Sigmoid colon (tissue), 7 donors: ENCODE measurements at places on chromosomes 6 and 20. TPM values are rescaled to one million over a fixed set of nuclear protein-coding genes. Genes with fewer than 3 reads are reported as not detected.

DNA sequence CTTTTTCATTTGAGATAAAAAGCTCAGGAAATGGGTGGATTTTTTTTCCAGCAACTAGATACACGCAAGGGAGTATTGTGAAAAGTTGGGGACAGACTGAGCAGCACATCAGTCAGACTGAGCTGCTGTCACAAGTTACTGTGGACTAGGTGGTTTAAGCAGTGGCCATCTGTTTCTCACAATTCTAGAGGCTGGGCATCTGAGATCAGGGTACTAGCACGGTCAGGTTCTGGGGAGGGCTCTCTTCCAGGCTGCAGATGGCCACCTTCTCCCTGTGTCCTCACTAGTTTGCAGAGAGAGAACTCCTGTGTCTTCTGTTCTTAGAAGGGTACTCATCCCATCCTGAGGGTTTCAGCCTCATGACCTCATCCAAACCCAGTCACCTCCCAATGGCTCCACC, 178.3 kb downstream of the SYNDIG1 start:
- peak; percentile 8 for DNase-seq

DNA sequence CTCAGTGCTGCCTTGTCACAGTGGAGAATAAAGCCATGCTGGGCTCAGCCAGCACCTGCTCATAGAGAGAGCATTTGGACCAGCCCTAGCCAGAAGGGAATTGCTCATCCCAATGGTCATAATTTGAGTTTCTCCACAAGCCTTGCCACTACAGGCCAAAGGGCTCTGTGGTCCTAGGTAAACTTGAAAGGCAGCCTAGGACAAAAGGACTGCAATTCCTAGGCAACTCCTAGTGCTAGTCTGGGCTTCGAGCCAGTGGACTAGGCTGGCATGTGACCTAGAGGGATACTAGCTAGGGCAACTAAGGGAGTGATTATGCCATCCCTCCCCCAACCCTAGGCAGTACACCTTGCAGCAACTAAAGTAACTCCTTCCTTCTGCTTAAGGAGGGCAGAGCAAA, 516.2 kb downstream of the BCKDHB start:
- DNase-seq = no peak

- DNase-seq = peak; percentile 46
Observed at GRCh38 chr6:168374051-168374502, 54.5 kb upstream of the DACT2 start.

DNA sequence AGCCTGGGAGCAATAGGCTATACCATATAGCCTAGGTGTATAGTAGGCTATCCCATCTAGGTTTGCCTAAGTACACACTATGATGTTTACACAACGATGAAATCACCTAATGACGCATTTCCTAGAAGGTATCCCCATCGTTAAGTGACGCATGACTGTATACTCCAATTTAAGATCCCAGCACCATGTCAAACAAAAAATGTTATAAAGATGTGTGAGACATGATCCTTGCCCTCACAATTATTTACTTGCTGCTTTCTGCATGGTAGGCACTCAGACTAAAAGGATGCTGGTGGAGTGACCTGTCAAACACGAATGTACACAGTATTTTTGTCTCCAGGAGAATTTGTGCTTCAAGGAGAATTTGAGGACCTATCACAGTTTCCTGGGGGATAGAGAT, 32.3 kb downstream of the SNAP25 start:
- no peak for DNase-seq

- no peak for DNase-seq
Observed at GRCh38 chr6:4797587-4797986, 21.4 kb downstream of the CDYL start.

DNA sequence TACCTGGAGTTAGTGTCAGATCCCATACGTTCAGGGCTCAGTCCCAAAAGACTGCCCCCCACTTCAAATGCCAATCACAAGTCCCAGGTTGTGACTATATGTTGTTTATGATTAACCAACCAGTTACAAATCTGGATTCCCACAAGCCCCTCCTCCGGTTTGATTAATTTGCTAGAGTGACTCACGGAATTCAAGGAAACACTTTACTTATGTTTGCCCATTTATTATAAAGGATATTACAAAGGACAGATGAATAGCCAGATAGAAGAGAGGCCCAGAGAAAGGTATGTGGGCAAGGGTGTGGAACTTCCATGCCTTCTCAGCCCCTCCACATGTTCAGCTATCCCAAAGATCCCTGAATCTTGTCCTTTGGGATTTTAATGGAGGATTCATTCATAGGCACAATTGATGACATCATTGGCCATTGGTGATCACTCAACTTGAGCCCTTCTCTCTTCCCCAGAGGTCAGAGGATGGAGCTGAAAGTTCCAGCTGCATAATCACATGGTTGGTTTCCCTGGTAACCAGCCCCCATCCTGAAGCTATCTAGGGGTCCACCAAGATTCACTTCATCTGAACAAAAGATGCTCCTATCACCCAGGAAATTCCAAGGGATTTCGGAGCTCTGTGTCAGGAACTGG, 2.0 kb downstream of the ECT2L start:
- DNase-seq = no peak

DNA sequence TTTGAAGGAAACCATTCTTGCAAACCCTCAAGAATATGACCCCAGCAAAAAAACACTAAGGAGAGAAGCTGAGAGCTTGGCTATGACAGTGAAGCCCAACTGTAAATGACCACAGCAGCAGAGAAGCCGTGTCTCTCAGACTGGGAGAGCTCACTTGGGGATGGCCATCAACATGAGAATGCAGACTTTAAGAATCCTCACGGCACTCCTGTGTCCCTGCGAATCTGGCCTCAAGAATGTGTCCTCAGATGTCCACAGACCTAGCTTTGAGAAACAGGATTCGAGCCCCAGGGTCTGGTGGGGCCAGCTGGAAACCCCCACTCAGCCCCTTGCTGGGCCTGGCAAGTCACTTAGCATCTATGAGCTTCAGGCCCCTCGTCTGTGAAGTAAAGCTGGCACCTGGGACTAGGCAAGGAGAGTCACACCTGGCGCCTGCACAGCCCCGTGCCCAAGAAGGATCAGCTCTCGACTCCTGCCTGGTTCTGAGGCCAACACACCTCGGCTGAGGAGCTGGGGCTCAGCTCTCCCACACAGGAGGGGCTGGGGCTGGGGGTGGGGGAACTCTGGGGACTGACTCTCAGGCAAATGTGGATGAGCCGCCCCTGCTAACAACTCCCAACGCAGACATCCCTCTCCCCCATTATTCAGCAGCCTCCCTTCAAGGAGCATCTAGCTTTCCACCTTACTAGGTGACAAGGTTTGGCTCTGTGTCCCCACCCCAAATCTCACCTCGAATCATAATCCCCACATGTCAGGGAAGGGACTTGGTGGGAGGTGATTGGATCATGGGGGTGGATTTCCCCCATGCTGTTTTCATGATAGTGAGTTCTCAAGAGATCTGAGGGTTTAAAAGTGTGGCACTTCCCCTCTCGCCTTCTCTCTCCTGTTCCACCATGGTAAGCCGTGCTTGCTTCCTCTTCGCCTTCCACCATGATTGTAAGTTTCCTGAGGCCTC, 97.7 kb downstream of the GRM4 start:
- DNase-seq = no peak

- no peak for DNase-seq
Observed at GRCh38 chr6:52364480-52365166, 2.7 kb downstream of the PAQR8 start.

- DNase-seq = no peak
Observed at GRCh38 chr6:43216200-43216599, 13.1 kb downstream of the DNPH1 start.

DNA sequence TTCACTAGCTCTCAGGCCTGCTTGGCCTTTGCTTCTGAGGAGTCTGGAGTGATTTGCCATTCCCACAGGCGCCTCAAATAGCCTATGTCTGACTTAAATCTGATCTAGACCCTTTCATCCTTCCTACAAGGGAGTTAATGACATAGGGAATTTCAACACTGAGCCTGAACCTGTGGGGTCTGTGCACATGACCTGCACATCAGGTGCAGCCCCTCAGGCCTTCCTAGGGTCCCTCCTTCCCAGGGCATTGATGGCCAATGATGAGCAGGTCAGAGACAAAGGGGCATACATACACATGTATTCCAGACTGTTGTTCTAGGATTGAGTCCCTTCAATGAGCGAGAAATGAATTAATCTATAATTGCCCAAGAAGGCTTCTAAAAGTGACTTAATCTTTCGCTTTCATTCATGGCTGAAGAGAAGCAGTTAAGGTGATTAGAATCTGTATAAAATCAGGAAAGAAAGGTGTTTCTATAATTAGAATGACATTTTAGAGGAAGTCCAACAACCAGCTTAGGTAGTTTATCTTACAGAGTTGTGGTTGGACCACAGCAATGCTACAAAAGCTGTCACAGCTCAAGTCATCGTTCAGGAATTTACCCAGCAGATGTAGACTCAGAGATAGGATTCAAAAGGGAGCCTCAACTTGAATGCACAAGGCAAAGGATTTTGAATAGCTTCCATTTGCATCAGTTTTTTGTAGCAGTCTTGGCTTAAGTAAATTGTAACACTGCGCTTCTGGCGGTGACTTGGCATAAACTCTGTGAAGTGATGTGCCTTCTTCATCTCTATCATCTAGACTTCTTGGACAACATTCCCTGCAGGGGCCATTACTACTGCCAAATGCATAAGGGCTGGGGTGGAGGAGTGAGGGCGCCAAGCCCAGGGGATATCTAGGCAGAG, 27.0 kb upstream of the TBC1D7 start:
- no peak for DNase-seq

GRCh38 chr6:52642368-52642767, 28.5 kb upstream of the TMEM14A start:
- no peak for DNase-seq

DNA sequence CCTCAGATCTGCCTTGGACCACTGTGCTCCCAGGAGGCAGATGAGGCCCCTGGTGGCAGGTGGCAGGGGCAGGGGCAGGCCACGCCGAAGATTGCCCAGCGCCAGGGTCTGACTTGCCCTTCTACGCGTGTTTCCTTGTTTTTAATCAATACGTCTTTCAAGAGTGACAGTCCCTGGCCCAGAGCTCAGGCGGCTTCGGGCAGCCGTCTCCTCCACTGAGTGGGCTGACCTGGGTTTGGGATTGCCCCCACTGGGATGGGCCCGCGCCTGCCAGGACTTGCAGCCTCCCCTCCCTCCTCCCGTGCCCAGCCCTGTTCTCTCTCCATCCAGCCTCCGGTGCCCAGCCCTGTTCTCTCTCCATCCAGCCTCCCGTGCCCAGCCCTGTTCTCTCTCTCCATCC, 21.2 kb downstream of the FRMD1 start:
- DNase-seq = no peak

GRCh38 chr6:25623065-25623464, 28.9 kb upstream of the SCGN start:
- no peak for DNase-seq

TMC2 gene
- total RNA-seq = not detected

OR2B6 gene
- not detected for total RNA-seq
